Activated CD4-positive, alpha-beta memory T cell treated with anti-CD3 and anti-CD28 coated beads for 36 hours (primary cell): ENCODE measurements at places on chromosomes 7 and 10. TPM values are rescaled to one million over a fixed set of nuclear protein-coding genes. Genes with fewer than 3 reads are reported as not detected.

- DNase-seq = no peak
Observed at GRCh38 chr10:102653060-102653459, 8.8 kb downstream of the TRIM8 start.

DNA sequence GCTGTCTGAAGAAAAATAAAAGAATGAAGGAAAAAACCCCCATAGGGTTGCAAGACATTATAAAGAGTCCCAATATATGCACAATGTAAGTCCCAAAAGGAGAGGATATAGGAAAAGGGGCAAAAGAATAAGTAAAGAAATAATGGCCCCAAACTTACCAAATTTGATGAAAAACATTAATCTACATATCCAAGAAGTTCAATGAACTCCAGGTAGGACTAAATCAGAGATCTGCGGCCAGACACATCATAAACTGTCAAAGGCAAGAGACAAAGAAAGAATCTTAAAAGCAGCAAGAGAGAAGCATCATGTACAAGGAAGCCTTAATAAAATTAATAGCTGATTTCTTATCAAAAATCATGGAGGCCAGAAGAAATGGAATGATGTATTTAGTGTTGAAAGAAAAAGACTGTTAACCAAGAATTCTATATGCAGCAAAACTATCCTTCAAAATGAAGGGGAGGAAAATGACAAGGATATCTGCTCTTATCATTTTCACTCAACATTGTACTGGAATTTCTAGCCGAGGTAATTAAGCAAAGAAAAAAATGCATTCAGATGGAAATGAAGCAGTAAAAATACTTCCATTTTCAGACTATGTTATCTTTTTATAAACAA, 95.7 kb upstream of the GLI3 start:
- no peak for DNase-seq

- no peak for DNase-seq
Observed at GRCh38 chr10:125034675-125035074, 92.8 kb downstream of the ZRANB1 start.

GRCh38 chr7:88647825-88648224, 111.7 kb upstream of the ZNF804B start:
- no peak for DNase-seq

- DNase-seq = no peak
Observed at GRCh38 chr10:4494551-4494950, 331.5 kb upstream of the AKR1E2 start.

GRCh38 chr10:36722777-36723176, 402.6 kb upstream of the ANKRD30A start:
- no peak for DNase-seq

DNA sequence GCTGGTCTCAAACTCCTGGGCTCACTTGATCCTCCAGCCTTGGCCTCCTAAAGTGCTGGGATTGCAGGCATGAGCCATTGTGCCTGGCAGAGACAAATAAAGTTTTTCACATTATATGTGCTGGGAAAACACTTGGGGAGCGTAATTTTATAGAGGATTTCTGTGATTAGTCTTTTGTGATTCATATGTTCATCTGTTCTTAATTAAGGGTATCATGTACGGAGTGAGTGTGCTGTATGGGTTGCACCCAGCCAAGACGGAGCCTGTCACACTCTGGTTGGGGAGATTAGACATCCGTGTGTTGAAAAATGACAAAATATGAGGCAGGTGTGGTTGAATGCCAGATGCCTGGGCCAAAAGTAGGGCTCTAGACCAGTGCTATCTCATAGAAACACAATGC, 10.3 kb downstream of the ADRB1 start:
- DNase-seq = no peak

DNA sequence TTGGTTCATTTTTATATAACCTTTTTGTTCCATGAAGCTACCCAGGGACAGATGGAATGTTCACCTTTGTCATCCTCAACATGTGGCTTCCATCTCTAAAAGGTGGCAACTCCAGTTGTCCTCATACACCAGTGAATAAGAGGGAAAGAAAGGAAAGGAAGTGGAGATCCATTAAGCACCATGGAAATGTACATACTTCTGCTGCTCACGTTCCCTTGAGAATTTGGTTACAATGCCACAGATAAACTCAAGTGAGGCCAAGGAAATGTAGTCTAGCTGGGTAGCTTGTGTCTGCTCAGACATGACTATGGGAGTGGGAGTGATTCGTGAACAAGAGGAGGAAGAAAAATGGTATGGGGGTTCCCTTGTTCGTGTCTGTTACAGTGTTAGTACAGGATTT, 237.1 kb upstream of the FAM3C start:
- no peak for DNase-seq

GRCh38 chr7:142418326-142418725, 160.5 kb upstream of the PRSS58 start:
- no peak for DNase-seq

GRCh38 chr10:22086730-22087401, 83.3 kb upstream of the DNAJC1 start:
- no peak for DNase-seq

DNA sequence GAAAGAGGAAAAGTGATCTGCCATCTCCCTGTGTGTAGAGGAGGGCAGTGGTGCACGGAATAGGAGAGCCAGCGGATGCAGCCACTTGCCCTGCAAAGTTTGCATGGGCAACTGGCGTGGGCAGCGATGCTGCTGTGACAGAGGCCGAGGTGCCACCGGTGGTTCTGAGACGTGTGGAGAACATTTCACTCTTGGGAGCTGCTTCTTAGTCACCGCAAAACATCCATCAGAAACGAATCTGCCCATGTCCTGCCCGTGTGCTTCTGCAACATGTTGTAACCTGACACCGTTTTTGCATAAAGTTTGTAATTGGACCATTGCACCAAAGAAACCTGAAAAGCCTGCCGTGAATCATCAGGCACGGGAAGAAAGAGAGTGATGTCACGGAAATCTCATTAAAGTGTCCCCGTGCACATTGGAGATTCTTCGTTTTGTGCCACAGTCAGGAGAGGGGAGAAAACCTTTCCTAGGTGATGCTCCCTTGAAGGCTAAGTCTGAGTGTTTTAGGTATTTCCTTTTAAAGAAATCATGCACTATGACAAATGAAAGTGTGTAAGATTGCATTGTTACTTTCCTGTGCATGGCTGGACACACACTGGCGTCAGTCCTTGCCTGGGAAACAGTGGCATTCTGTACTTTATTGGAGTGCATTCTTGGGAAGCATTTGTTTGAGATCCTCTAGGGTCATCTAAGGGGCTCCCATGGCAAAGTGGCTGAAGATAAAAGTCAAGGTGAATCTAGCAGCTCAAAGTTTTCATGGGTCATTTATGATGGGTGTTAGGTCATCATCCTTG, 302.6 kb downstream of the KLF6 start:
- peak; percentile 30 for DNase-seq

DNA sequence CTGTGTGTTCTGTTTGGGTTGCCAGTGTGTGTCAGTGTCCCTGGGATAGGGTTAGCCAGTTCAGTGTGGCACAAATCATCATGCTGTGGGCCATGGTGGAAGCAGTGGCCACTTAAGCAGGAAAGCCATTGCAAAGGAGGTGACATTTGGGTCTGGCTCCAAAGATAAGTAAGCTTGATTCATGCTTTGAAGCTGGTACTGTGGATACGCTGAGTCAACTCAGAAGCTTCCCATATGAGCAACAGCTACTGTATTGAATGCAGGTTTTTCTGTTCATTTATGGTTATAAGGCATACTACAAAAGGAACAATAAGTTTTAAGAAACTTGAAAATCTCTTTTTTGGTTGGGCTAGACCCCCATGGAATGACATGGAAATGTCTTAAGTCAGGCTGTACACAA, 143.1 kb downstream of the BMPER start:
- DNase-seq = no peak

- no peak for DNase-seq
Observed at GRCh38 chr10:21506351-21506750, 19.1 kb downstream of the SKIDA1 start.

Gene ZNF655
- 47.9 TPM for total RNA-seq

Gene IKZF1
- 207 TPM for total RNA-seq

Gene TMEM273
- total RNA-seq = 108 TPM

Gene LBX1
- not detected for total RNA-seq

Gene VSTM4
- 0.24 TPM for total RNA-seq

Gene HEPACAM2
- not detected for total RNA-seq
